ENCODE measurements at places on chromosomes 13 and 19. TPM values are rescaled to one million over a fixed set of nuclear protein-coding genes. Genes with fewer than 3 reads are reported as not detected.
A peak's percentile ranks its signal among the peaks of the same experiment; 100 is the strongest.

GRCh38 chr19:39590265-39590664, 12.1 kb upstream of the LGALS13 start:
- DNase-seq, result no peak

DNA sequence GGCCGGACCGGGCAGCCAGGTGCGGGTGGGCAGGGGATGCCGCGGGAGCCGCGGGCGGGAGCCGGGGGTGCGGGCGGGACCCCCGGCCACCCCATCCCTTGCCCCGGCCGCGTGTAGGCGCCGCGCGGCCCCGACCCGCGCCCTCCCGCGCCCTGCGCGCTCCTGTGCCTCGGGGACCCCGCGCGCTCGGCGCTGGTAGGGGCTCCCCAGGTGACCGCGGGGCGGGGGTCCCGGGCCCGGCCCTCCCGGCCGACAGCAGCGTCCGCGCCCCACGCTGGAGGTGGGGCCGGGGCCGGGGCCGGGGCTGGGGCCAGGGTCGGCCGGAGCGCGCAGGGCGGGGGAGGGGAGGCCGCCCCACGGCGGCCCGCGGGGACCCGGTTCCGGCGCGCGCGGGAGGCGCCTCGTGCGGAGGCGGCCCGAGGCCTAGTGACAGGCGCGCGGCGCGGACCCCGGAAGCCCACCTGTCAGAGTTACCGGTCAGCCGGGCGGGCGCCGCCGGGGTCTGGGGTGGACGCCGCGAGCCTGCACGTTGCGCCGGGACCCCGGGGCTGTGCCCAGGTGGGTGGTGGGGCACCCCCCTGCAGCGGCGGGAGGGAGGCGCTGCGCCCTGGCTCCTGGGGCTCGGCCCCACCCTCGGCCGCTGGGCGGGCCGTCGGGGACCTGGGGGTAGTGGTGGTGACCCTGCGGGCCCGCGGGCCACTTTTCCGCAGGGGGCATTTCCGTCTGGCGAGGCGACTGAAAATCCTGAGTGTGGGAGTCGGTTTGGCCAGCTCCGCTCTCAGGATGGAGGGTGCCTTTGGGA, 518 bp downstream of the TFDP1 start:
- no peak for DNase-seq

- no peak for DNase-seq
These were observed 29.0 kb upstream of the MIER2 start for GRCh38 chr19:373391-374182.

DNA sequence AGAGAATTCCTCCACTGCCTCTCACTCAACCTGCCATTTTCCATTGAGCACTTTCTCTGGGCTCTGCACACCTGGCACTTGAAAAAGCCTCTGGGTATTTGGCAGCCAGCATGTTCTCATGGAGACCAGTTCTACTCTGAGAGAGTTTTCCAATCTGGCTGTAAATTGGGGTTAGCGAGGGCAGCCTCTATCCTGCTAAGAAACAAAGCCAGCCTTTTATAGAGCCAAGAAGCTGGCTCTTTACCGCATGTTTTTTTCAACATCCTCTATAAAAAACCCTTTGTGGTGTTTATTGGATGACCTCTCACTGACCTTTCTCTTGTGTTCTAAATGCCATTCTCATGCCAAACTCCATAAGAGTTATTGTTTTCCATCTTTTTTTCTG, 52.6 kb upstream of the RCBTB2 start:
- DNase-seq, result peak; percentile 80

DNA sequence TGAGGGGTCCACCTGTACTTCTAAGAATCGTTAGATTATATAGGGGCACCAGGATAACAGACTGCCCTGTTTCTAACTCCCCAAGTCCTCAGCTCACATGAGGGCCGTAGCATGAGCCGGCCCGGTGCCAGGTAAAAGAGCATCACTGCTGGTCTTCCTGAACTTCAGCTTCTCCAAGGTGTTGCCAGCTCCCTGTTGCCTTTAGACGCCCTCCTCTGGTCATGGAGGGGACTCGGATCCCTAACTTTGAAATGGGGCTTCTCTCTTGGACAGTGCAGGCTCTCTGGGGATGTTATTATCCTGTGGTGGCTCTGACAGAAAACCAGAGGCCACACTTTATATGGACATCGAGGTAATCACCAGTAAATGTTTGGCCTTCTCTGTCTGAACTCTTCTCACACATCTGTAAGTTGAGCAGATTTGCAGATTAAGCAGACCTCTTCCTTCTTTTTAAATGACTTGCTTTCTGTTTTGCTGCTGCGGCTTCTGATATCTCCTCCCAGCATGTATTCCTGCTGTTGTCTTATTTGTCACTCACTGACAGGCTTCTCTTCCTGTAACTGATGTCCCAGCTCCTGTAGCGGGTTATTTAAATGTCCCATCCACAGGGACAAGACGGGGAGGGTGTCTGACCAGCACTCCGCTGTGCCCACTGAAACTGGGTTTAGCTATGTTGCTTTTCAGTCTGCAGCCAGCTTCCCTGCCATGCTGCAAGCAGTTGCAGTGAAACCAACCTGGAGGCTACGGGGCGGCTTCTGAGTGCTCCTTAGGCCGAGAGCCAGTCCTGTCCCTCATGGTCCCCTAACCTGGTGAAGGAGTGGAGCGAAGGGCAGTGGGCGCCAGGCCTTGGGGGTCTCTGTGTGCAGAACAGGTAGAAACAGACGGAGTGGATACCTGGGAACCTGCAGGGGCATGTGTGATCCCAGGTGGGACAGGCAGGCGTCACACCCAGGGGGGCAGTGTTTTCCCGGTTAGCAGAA, 39.2 kb downstream of the TSSK6 start:
- DNase-seq, result no peak

DNA sequence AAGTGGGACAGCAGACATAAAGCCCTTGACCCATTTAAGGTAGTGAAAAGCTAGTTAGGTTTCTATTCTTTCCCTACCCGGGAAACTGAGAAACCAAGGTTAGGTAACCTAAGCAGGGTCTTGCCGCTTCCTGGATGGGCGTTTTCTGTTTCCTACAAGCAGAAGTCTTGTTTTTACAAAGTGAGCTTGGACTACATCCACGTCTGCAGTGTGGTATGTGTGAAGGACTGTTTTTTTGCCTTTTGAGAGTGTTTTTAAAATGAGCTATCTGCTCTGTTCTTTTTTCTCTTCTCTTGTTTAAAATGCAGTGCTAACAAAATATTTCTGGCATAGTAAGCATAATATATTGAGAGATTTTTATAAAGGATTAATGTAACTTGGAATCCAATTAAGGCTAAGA, 49.4 kb downstream of the GPR12 start:
- no peak for DNase-seq

DNA sequence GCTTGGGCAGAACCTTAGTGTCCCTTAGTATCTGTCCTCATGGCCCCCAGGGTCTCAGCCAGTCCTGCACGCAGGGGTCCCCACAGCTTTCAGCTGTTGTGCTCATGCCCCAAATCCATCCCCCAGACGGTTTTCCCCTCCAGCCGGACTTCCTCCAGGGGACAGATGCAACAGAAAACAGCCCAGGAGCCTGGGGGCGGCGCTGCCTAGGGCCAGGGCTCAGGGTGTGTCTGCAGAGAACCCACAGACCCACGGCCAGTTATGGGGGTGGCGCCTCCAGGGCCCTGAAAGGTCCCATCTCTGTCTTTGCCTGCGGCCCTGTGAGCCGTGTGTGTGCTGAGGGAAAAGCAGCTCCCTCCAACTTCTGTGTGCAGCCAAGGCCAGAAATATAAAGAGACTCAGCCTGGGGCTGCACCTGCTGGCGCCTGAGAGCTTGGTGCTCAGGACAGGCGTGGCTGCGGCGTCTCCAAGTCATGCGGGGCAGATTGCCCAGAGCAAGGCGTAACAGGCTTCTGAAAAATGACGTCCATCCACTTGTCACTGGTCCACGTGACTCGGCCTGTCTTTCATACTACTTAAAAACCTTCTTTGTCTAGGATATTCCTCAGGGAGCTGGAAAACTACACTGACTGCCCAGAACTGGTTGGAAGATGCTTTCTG, 22.1 kb upstream of the F7 start:
- peak; percentile 76 for DNase-seq

GRCh38 chr19:5470264-5470671, 15.1 kb downstream of the ZNRF4 start:
- DNase-seq, result peak; percentile 8

DNA sequence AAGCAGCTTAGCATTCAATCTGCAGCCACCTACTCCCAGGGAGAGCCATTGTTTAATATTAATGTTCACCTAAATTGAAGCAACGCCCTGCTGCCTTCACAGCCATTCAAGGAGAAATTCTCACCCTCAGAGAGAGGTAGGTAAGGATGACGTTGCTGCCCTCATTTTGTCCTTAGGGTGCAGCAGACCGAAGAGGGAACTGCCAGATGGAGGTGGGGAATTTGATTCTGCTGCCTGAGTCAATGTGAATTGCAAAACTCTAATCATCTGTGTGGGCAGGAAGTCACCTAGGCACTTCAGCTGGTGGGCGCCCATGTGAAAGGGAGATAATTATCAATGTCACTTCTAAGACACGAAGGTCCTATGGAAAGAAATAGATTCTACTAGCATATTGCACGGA, 503.4 kb downstream of the TBC1D4 start:
- no peak for DNase-seq

DNA sequence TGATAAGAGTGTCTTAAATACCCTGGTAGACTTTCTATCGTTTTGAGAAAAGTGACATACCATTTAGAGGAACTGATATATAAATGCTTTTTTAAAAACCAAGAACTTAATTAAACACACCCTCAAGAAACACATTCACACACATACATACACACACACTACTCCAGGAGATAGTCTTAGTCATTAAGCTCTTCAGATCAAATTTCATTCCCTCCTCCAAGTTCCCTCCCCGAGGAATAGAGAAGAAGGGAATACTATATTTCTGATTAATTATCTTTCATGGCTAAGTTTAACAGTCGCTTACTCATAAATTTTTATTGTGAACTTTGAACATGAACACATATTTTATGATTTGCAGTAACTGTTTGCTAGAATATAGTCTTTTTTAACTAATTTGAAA, 1109.5 kb downstream of the SLITRK1 start:
- no peak for DNase-seq

- DNase-seq, result no peak
These were observed 35.4 kb downstream of the PCCA start for GRCh38 chr13:100124265-100124664.

The FXYD7 gene
- not detected for total RNA-seq

The PEX11G gene
- 17.4 TPM for total RNA-seq

The LHFPL6 gene
- total RNA-seq, result 7.5 TPM

The MIA gene
- total RNA-seq, result 5.0 TPM

Measured in prostate gland (tissue), 2 donors.